Amniotic epithelial cell (primary cell): ENCODE measurements at places on chromosomes 16 and 17.
A peak's percentile ranks its signal among the peaks of the same experiment; 100 is the strongest.

DNA sequence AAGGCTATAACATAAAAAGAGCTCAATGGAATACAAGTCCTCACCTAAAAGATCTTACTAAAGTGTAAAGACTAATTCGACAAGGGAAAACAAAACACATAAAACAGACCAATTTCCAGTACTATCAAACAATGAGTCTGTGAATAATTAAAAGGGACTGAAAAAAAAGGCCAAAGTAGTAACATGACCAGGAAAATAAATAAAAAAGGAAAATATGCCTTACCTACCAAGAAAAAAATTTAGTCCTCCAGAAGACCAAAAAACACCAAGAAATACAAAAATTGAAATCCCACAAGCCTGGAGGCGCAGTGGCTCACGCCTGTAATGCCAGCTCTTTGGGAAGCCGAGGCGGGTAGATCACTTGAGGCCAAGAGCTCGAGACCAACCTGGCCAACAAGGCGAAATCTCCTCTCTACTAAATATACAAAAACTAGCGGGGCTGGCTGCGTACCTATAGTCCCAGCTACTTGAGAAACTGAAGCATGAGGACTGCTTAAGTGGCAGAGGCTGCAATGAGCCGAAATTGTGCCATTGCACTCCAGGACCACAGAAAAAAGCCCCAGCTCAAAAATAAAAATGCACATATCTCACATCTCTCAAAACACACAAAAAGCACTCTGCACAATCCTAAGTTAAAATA, 60.8 kb downstream of the TEX14 start:
- no peak for DNase-seq

DNA sequence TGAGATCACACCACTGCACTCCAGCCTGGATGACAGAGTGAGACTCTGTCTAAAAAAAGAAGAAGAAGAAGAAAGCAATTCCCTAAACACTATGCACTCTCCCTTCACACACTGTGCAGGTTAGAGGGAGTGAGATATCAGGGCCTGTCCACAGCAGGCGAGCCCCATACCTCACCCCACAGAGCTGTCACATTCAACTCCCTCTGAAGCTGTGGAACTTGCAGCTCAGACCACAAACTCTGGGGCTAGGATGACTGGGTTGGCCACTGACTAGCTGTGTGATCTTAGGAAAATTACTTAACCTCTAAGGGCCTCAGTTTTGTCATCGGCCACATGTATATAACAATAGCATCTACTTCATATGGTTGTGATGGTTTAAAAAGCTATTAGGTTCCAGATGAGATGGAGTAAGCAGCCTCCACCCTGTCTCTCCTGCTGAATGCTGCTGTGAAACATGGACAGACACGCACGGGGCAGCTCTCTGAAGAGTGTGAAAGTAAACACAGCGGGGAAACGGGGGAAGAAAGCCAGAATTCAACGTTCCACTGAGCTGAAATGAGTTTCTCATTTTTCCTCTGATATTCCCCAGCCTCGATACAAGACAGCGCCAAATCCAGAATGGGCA, 13.6 kb upstream of the PYY start:
- no peak for DNase-seq

DNA sequence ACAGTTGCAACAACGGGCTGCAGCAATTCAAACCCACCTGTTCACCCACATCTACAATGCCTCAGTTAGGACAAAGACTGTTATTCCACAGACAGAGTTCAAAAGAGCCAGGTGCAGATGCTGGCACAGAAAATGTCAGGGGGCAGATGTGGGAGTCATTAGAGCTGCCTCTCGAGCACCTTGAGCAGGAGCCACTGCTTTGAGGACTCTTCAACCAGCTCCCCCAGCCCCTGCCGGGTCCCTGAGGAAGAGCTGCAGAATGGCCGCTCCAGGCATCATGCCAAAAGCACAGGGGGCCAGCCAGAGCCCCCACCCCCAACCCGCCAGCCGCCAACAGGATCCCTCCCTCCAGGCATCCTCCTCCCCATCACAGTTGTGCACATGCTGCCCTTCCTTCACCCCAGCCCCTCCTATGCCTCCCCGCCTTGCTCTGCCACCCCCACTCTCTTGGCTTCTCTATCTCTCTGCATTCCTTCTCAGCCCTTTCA, 20.8 kb downstream of the C17orf67 start:
- DNase-seq: no peak

DNA sequence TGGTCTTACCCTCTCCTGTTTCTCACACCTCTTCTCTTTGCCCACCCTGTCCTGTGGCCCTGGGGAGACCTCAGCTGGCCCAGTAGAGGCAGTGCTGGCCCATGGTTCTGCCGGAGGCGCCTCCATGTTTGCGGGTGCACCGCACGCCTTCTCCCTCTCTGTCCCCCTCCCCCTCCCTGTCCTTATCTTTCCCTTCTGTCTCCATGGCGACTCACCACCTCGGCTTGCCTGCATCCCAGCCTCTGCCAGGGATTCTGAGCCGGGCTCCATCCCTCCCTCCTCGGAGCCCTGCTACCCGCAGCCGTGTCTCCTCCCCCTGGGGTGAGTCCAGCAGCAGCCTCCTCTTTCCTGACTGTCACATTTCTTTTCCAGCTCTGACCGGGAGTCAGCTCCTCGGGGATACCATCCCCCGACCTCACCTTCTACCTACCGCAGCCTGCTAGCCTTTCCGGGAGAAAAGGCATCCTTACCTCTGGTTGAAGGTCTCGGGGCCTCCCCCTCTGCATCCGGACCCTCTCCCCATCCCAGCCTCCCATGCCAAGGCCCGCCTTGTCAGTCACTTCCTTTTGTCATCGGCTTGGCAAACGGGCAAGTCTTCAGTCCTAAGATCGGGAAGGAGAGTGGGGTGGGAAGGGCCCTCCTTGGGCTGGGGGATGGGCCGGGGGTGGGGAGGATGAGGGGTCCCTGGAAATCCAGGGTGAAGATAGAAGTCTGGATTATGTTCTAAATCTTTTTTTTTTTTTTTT, at the start of gene RNF112:
Gene RNF112, plus strand, starts transcription at position 358 of the 746 bp plus-strand sequence. Its CDS starts 177 bp downstream, at position 535.
- peak; percentile 73 for DNase-seq

GRCh38 chr17:65055280-65055707, 1.2 kb downstream of the GNA13 start:
- peak; percentile 16 for DNase-seq

DNA sequence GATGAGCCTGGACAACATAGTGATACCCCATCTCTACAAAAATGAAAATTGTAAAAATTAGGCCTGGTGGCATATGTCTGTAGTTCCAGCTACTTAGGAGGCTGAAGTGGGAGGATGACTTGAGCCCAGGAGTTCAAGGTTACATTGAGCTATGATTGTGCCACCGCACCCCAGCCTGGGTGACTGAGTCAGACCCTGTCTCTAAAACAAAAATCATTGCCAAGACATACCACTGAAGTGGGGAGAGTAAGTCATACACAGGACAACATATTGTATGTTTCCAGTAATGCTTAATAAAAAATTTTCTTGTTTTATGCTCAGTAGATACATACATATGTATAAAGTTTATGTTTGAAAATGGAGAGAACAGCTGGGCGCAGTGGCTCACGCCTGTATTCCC, 39.2 kb downstream of the NDE1 start:
- peak; percentile 21 for DNase-seq

GRCh38 chr16:2085669-2086068, 37.9 kb downstream of the TSC2 start:
- no peak for DNase-seq

DNA sequence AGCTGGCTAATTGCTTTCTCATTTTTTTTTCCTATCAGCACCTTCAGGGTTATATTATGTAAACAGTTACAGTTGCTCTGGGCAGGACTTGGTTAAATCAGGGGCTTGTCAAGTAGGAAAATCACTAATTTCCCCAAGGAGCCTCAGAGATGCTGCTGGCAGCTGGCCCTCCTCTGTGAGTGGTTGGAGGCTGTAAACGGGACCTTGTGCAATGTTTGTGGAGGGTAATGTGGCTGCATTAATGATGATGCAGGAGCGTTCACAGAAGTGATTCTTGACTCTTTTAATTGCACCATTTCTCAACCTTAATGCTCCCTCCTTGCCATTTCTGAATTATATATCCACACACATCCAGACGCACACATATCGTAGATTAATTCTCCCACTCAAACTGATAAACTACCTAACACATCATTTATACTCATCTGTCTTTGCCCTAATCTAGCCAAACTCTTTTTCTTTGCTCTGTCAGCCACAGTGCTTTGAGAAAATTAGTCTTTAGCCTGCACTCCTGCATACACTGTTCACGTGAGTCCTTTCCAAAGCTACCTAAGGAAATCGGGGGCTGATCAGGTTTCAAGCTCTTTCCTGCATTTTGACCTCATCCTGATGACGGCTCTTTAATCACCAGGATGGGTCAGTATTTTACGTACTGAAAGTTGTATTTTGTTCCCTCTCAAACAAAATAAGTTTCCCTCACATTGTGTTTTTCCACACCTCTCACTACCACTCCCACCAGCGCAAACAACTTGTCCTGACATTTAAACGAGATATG, 154.4 kb upstream of the PIRT start:
- no peak for DNase-seq

DNA sequence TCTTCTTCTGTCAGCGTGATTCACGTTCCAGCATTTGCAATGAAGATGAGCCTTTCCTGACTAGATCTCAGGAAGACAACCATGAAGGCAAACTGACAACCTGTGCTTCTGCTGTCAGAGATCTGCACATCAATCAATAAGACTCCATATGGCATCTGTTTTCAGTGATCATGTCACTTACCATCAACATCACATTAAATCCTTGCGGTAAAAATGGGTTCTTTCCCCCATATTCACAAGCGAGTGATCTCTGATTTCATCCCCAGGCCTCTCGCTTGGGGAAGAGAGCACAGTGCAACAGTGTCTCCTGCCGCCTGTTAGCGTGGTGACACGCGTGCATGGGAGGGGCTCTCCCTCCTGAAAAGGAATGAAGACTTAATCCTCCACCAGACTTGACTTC, 11.1 kb downstream of the NACA2 start:
- DNase-seq: no peak

DNA sequence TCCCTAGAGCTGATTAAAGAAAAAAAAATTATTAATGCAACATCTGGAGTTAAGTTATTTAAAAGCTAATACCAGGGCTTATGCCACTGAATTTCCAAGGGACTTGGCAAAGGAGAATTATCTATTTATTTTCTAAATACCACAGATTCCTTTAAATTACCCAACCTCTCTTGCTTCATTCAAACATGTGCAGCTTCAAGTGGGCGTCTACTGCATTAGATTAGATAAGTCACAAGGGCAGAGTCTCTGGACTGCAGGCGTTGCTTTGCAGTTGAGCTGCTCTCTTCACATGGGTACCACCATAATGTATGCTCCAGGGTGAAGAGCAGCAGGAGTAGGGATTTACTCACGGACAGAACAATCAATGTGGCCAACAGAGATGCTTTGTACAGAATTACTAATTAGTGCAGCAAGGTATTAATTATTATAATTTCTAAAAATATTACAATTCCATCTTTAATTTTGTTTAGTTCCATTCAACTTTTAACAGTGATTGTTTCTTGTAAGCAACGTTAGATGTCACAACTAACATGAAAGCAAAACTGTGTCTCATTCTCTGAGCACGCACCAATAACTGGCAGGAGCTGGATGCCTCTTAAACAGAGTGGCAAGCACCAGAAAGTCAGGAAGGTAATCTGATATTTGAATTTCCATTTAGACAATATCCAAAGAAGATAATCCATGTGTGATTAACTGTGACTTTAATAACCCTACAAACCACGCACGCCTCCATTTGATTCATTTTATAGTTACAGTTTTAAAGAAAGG, 214.2 kb downstream of the STX8 start:
- DNase-seq: peak; percentile 95

DNA sequence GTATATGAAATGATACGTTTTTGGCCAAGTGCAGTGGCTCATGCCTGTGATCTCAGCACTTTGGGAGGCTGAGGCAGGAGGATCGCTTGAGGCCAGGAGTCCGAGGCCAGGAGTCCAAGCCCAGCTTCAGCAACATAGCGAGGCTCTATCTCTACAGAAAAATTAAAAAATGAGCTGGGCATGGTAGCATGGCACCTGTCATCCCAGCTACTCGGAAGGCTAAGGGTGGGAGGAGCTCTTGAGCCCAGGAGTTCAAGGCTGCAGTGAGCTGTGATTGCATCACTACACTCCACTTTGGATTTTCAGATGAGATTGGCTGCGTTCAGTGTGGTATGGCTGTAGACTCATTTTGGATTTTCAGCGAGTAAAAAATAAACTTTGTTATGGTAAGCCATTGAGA, 112.4 kb downstream of the DNAH3 start:
- DNase-seq: no peak

- DNase-seq: peak; percentile 75
These were observed 3.2 kb upstream of the DBNDD1 start for GRCh38 chr16:90022209-90023077.

DNA sequence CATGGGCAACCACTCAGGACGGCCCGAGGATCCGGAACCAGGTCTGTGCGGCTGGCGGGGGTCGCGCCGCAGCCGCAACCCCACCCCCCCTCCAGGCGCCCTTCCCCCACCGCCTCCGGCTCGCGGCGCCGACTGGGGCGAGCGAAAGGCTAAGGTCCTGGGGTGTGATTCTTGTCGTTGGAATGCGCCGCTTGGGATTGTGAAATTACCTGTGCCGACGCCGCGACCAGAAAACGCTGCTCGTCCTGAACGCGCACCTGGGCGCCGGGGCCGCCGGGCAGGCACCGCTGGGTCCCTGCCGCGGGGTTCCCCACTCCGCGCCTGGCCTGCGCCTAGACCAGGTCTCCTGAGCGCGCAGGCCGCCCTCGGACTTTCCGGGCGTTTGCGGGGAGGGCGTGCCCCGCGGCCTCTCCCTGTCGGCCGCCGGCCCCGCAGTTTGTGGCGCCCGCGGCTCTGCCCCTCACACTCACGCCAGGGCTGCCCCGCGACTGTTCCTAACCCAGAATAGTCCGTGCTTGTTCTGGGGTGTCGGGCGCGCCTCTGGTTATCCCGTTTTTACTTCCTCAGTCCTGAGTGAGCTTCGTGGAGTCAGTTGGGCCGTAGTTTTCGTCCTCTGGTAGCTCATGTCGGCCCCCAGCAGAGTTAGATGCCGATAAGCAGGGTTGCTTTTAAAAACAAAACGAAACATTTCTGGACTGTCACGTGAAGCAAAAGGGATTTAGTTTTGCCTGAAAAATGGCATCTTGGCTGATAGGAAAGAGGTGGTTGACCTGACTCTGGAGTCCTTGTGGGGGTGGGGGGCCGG, 147.2 kb downstream of the SPECC1 start:
- DNase-seq: peak; percentile 60

- no peak for DNase-seq
These were observed 371.5 kb downstream of the SEC14L1 start for GRCh38 chr17:77512062-77512946.

- DNase-seq: no peak
These were observed 4.2 kb downstream of the BCL7C start for GRCh38 chr16:30889721-30890120.

DNA sequence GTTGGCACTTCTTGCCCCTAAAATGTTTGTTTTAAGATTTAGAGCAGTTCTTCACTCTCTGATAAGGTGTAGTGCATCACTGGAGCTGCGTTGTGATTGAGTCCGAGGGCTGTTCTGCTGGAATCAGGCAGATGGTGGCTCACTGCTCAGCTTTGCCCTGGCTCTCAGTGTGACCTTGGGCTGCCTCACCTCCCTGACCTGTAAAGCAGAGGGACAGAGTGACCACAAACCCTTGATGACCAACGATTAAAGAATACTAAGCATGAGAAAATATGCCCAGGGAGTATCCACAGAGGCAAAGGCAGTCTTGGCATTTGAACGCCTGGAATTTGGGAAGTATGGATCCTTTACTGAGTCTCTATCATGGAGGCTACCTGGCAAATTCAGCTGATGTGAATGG, 18.1 kb downstream of the CMIP start:
- no peak for DNase-seq

GRCh38 chr17:52079496-52079895, 79.0 kb downstream of the CA10 start:
- DNase-seq: no peak

- DNase-seq: peak; percentile 18
These were observed 4.6 kb upstream of the SLC12A3 start for GRCh38 chr16:56860226-56861020.
